ENCODE measurements at places on chromosomes 12 and 14.
A peak's percentile ranks its signal among the peaks of the same experiment; 100 is the strongest.

GRCh38 chr14:34072921-34073320, 122.0 kb upstream of the EGLN3 start:
- DNase-seq: no peak

DNA sequence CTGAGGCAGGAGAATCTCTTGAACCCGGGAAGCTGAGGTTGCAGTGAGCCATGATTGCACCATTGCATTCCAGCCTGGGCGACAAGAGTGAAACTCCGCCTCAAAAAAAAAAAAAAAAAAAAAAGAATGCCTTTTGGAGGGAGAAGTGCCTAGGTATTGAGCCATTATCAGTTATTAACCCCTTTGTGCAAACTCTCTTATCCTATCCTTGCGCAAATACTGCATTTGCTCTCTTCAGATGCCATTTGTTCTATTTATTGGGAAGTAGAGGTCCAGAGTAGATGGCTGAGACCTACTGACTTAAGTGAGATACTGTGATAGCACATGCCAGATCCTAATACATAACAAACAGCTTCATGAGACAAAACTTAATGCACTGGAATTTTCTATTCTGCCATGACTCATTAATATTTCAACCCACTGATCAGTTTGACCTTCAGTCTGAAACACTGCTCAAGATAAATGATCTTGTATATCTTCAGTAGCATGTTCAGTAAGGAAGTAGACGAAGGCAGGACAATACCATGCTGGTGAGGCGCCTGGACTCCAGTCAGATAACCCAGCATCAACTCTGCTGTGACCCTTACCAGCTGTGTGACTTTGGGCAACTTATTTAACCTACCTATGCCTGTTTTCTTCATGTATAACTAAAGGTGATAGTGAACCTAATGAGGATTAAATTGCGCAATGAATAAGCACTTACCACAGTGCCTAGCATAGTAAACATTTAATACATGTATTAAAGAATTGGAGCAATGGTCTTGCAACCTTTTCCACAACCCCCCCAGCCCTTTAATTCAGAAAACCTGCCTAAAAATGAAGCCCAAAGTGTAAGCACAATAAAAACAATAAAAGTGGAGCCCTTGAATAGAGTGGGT, 5.7 kb upstream of the DNAAF2 start:
- no peak for DNase-seq

DNA sequence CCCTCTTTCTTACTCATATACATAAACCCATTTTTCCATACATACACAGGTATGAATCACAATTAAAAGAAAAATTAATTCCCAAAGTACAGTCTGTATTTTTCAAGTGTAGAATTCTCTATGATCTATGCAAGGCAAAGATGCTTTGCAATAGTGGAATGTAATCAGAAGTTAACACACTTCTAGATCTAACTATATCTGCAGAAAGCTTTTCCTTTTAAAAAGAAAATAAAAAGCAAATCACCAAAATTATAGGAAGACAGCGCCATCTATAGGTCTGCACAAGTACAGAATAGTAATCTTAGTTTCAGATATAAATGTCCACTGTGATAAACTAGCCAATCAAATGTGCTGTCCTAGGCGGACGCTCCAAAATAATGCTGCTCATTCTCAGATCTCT, 22.0 kb downstream of the SLC25A21 start:
- no peak for DNase-seq

GRCh38 chr12:118119449-118119879, 15.7 kb upstream of the VSIG10 start:
- no peak for DNase-seq

GRCh38 chr12:113465808-113466453, 5.7 kb downstream of the LHX5 start:
- DNase-seq: no peak

DNA sequence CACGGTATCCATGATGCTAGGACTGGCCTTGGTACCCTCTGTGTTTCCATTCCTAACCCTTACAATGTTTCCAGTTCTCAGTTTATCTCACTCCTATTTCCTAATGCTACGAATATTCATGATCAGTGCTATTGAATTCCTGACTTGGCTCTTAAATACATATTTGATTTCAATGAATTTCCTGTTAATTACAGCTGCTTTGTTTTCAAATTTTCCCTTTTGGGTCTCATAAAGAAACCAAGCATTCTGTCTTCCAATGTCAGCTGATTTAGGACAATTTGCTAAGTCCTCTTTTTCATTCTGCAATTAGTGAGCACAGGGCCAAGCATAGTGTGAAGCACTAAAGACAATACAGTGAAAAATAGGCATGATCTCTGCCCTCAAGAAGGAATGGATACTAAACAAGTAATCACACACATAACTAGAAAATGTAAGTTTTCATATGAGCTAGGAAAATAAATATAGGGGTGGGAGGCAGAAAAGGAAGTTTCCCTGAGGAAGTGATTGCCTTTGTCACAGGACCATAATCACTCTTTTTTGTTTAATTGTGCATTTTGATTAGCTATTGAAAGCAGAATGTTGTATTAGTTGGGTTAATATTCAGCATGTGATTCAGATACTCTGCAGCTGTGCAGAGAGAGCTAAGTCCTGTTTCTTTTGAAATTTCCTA, 88.5 kb downstream of the KCNC2 start:
- no peak for DNase-seq

- no peak for DNase-seq
These were observed 21.4 kb downstream of the OTUB2 start for GRCh38 chr14:94047581-94047980.

DNA sequence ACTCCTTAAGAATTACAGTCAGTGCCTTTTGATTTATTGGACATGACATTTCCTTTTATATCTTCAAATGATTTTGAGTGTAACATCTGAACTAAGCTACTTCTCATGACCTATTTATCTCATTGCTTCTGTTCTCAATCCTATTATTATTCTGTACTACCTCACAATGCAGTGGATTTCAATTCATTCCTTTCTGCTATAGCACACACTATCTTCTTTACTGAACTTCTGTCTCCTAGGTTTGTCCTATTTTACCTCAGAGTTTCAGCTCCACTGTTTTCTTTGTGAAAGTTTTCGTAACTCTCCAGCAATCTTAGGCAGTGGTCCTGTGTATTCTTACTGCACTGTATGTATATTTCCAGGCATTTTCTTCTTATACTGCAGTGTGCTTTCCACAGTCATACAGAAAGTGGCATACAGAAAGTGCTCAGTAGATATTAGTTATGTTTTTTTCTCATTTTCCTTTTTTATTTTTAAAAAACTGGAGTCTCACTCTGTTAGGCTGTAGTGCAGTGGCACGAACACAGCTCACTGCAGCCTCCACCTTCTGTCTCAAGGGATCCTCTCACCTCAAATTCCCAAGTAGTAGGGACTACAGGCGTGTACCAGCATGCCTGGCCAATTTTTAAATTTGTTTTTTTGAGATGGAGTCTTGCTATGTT, 368.6 kb upstream of the RGS6 start:
- DNase-seq: no peak

DNA sequence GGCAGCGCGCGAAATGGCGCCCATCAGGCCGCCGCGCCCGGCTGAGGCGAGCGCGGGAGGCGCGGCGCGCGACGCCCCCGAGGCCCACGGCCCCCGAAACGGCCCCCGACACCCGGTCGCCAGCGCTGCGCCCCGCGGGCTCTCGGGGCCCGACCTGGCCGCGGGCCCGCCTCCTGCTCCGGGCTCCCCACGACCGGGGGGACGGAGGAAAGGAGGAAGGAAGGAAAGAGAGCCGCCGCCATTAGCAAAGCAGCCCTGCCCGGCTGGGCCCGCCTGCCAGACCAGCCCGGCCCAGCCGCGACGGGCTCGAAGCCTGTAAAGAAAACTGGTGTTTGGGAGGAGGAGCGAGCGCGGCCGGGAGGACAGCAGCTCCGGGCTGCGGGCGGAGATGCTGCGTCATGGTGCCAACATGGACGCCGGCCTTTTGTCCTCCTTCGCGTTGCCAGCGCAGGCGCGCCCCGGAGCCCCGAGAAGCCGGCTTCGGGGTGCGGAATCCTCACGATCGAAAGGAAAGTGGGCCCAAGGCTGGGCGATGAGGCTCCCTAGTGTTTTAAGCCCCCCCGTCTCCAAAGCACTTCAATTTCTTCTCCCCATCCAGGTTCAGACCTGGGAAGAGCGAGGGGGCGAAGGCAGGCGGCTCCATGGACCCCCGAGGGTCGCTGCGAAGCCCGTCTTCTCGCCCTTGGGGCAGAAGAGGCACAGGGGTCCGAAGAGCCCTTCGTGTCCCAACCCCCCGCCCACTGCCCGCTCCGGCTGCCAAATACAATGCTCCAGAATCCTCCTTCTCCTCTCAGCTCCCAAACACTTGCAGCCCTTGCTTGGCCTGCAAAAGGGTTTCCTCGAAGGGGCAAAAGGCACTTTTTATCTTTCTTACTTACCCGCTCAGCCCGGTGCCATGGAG, 2.9 kb upstream of the SETD1B start:
- no peak for DNase-seq

GRCh38 chr12:67692966-67693365, 44.4 kb downstream of the DYRK2 start:
- DNase-seq: no peak

- DNase-seq: no peak
These were observed 150.2 kb downstream of the SRGAP1 start for GRCh38 chr12:63994704-63995103.

- no peak for DNase-seq
These were observed 13.8 kb downstream of the SMIM41 start for GRCh38 chr12:52093346-52093745.

DNA sequence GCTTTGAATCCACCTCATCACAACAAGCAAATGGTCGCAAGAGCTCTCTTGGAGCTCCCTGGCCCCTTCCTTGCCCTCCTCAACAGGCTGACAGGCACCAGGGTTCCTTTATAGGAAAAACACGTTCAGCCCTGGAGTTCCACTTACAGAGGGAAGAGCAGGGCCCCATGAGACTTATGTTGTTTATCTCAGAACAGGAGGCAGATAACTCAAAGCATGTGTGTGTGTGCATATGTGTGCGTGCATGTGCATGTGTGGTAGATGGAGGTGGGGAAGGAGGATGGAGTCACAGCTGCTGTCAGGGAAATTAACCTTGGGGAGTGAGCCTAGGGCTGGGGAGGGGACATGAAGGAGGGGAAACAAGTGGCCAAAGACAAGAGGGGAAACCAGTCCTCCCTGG, 138.1 kb downstream of the DPF3 start:
- DNase-seq: no peak

DNA sequence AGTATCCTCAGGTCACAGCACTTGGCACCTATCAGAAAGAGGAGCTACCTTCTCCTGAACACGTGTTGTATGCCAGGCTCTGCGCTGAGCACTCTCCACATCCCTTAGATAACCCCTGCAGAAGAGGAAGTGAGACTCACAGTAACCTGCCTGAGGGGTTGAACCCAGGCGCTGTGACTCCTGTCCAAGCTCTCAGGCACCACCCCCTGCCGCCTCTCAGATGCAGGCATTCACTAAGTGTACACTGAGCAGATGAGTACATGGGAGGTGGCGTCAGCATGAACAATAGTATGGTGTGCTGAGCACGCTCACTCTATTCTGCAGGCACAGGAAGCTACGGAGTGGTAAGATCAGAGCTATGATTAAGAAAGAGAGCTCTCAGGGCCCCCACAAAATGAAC, 21.0 kb upstream of the RIC8B start:
- no peak for DNase-seq

DNA sequence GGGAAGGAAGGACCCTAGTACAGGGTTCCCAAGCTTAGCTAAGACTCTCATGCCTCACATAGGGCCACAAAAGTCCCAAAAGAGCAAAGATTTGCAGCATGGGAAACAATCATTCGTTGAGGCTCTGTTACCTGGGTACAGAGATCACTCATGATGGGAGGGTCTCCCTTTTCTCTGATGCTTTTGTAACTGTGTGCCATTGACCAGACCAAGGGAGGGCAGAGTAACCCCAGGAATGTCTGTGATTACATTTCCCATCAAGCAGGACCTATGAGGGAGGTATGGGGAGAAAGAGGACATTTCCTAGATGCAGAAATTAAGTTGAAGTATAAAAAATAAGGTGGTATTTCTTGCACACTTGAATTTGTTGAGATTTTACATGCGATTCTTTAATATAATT, 16.4 kb upstream of the DLGAP5 start:
- no peak for DNase-seq

GRCh38 chr12:114371733-114372132, 34.2 kb downstream of the TBX5 start:
- DNase-seq: no peak

DNA sequence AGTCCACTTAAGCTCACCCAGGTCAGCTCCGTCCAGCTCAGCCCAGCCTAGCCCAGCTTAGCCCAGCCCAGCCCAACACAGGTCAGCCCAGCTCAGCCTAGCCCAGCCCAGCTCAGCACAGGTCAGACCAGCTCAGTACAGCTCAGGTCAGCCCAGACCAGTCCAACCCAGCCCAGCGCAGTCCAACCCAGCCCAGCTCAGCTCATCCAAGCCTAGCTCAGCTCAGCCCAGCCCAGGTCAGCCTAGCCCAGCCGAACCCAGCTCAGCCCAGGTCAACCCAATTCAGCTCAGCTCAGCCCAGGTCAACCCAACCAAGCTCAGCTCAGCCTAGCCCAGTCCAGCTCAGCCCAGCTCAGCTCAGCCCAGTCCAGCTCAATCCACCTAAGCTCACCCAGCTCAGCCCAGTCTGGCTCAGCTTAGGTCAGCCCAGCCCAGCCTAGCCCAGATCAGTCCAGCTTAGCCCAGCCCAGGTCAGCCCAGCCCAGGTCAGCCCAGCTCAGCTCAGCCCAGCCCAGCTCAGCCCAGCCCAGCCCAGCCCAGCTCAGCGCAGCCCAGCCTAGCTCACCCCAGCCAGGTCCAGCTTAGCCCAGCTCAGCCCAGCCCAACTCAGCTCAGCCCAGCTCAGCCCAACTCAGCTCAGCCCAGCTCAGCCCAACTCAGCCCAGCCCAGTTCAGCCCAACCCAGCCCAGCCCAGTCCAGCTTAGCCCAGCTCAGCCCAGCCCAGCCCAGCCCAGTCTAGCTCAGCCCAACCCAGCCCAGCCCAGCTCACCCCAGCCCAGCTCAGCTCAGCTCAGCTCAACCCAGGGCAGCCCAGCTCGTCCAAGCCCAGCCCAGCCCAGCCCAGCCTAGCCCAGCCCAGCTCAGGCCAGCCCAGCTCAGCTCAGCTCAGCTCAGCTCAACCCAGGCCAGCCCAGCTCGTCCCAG, 184.0 kb downstream of the TMEM121 start:
- no peak for DNase-seq

GRCh38 chr14:30214461-30215090, 286.9 kb upstream of the PRKD1 start:
- DNase-seq: no peak

- DNase-seq: peak; percentile 50
These were observed at the start of gene RARG for GRCh38 chr12:53231921-53232645. TSS of gene RARG (minus strand) at chr12:53232209. CDS start at chr12:53227545, 4,664 bp downstream.

DNA sequence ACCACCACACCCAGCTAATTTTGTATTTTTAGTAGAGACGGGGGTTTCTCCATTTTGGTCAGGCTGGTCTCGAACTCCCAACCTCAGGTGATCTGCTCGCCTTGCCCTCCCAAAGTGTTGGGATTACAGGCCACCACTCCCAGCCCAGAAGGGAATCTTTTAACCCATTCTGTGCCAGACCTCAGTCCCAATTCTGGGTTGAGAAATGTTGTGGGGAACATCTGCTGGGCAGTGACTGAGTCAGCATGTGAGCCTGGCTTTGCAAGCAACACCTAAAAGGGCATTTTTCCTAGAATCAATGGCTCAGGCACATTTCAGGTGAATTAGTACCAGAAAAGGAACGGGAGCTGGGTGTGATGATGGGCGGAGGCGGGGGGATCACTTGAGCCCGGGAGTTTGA, 7.6 kb upstream of the SPATS2 start:
- no peak for DNase-seq
